ENCODE measurements at places on chromosomes 6 and 20.

DNA sequence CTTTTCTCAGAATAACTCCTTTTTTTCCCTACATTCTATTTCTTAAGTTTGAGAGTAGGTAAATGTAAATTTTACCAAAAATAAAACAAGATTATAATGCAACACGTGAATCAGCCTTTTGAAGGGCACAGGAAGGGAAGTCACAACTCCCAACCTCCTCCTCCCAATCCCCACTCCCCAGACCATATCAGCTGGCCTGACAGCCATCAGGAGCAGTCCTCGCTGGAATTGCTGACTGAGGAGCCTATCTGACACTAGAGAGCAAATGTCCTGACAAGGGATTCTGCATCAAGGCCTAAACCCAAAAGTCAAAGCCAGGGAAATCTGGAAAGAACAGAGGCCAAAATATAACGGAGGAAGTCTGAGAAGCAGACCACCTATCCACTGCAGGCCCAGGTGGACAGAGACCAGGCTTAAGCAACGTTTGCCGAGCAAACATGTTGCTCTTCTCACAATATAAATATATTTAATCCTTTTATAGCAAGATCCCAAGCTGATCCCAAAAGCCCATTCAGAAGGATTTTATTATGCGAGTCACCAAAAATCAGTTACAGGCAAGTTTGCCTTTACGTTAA is 2.5 kb downstream of the RRAGD start:
- no peak for DNase-seq

- DNase-seq: no peak
Observed at GRCh38 chr20:25858495-25859425, 162.1 kb upstream of the ZNF337 start.

GRCh38 chr20:49928411-49929141 is 7.6 kb upstream of the RNF114 start:
- peak; percentile 49 for DNase-seq

- no peak for DNase-seq
Observed at GRCh38 chr20:16203096-16203495, 370.2 kb downstream of the KIF16B start.

DNA sequence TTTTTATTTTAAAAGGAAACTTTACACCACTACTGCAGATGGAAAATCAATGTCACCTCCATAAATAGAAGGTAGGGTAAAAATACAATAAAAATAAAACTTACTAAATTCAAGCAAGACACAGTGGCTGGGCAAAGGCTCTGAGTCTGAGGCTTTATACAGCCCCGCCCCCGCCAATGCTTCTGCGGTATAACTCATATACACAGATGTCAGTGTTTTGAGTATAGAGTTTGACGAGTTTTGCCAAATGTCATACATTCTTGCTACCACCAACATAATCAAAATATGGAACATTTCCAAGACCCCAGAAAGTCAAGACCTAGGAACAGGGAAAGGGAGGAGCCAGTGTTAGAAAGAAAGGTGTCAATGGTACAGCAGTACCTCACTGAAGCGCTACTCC is 12.8 kb downstream of the NFATC2 start:
- no peak for DNase-seq

- no peak for DNase-seq
Observed at GRCh38 chr6:71080826-71081225, 124.0 kb upstream of the B3GAT2 start.

DNA sequence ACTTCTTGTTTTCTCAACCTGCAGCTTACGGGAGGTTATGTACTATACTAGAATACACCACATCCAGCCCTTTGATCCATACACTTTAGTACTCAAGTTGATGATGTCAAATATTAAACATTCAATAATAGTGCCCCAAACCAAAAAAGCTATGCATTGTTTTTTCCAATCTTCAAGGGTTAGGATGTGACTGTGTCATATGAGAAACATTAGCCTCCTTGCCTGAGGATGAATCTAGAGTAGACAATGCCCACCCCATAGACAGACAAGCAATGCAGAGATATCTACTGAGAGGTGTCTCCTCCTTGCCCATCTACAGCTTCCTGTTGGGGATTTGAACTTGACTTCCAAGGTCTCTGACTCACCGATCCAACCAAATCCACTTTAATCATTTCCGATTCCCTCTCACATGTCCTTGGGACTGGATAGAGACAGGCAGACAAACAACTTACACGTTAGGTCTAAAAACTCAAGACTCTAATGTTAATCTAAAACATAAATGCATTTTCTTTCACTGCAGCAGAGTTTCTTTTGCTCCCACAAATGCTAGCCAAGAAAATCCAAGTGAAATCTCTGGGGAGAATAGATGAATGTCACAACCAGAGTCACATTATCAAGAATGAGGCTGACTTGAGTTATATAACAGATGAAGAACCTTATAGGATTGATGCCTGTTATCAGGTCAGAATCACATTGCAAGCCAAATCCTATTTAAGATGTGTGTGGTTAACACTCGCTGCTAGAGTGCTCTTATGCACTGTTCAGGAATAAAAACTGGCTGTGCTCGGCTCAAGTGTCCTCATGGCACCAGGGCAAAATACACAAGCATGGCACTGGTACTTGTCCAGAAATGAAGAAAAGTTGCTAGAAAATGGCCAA is 75.5 kb upstream of the TNFAIP3 start:
- DNase-seq: no peak

DNA sequence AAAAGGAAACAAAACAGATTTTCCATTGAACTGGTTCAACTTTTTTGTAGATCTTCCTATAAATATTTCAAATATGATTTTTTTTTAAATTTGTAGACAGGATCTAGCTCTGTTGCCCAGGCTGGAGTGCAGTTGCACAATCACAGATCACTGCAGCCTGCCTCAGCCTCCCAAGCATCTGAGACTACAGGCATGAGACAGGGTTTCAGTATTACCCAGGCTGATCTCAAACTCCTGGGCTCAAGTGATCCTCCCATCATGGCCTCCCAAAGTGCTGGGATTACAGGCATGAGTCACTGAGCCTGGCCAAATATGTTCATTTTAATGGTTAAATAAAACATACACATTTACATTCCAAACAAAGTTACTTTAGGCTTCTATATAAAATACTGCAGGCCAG is 33.6 kb downstream of the SAMHD1 start:
- no peak for DNase-seq

GRCh38 chr20:3777716-3778629 is 3.3 kb downstream of the SPEF1 start:
- DNase-seq: no peak

GRCh38 chr6:144149894-144150709 is at the start of gene STX11:
Gene STX11 (plus strand): TSS chr6:144150517. CDS start chr6:144186628, 36,111 bp downstream.
- DNase-seq: no peak

All from kidney epithelial cell (primary cell).